ENCODE measurements at places on chromosomes 12 and 14.

- no peak for DNase-seq
Measured at GRCh38 chr14:74698465-74698864, 14.4 kb downstream of the AREL1 start.

GRCh38 chr12:103462675-103463074 lies 33.1 kb downstream of the C12orf42 start:
- DNase-seq, result no peak

GRCh38 chr12:97680751-97681150 lies 218.1 kb downstream of the RMST start:
- DNase-seq, result no peak

DNA sequence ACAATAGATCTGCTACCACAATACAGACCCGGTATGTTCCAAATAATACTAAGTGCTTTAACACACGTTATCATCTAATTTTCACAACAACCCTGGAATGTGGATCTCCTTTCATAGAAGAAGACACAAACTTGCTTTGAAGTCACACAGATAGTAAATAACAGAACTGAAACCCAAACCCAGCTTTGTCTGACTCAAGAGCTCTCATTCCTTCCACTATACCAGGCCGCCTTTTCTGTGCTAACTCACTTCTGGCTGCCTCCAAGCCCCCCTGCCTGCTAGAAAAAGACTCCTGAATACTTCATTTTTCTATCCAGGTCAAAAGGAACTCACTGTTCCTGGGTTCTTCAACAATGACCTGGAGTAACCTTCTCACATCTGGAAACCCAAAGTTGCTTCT lies 37.8 kb downstream of the PRPF40B start:
- DNase-seq, result peak; percentile 68

DNA sequence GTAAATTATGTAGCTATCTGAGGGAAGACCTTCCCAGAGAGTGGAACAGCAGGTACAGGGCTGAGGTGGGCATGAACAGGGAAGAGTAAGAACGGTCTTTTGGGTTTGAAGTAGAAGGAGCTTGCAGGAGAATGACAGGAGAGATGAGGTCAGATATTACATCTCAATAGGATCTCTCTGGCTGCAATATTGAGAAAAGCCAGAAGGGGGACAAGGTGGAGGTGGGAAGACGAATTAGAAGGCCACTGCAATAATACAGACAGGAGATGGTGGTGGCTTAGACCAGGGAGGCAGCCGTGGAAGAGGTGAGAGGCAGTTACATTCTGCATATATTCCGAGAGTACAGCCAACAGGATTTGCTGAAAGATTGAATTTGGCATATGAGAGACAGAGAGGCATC lies 310.2 kb downstream of the APAF1 start:
- peak; percentile 33 for DNase-seq

GRCh38 chr12:89433634-89434033 lies 81.3 kb upstream of the DUSP6 start:
- DNase-seq, result no peak

DNA sequence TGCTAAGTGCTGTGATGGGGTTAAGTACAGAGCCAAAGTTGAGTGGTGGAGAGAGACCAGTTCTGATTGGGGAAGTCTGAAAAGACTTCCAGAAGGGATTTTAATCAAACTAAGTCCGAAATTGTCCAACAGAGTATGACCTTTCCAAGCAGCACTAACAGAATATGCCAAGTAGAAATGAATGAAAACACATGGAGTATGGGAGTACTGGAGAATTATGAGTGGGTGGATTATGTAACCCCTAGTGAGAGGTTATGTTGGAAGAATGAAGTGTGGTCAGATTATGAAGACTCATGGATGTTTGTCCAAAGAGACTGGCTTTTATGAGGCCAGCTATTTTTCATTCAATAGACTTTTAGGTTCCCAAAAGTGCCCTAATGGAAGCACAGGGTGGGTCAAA lies 94.0 kb upstream of the PLEKHA5 start:
- DNase-seq, result no peak

GRCh38 chr12:138898-139534 lies 72.4 kb downstream of the IQSEC3 start:
- peak; percentile 9 for DNase-seq

- DNase-seq, result no peak
Measured at GRCh38 chr14:94623856-94624499, 11.8 kb downstream of the SERPINA3 start.

GRCh38 chr12:92899386-92900001 lies 29.6 kb downstream of the EEA1 start:
- DNase-seq, result no peak

DNA sequence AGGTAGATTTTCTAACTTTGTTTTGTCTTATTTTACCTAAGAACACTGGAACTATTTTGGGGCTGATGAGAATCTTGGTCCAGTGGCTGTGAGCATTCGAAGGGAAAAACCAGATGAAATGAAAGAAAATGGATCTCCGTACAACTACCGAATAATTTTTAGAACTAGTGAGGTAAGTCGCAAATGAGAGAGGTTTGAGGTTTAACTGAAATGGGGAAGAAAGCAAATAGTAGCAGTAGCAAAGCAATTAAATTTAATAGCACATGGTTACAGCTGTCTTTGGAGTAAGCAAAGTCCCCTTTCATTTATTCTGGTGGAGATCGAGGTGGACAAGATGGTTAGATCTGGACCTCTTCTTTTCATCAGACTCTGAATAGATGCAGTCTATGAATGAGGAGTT lies 313.5 kb upstream of the RGS6 start:
- no peak for DNase-seq

DNA sequence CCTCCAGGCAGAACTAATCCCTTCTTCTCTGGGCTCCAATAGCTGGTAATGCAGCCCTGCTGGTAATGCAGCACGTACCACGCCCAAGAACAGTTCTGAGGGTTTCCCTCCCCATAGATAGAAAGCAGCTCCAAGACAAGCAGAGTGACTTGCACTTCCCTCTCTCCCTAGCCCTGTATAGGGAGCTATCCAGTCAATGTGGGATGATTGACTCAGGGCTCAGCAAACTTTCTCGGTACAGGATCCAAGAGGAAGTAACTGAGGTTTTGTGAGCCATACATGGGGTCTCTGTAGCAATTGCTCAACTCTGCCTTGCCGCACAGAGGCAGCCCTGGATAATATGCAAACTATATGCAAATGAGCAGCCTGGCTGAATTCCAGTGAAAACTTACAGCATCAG lies 15.5 kb upstream of the FKBP4 start:
- no peak for DNase-seq

DNA sequence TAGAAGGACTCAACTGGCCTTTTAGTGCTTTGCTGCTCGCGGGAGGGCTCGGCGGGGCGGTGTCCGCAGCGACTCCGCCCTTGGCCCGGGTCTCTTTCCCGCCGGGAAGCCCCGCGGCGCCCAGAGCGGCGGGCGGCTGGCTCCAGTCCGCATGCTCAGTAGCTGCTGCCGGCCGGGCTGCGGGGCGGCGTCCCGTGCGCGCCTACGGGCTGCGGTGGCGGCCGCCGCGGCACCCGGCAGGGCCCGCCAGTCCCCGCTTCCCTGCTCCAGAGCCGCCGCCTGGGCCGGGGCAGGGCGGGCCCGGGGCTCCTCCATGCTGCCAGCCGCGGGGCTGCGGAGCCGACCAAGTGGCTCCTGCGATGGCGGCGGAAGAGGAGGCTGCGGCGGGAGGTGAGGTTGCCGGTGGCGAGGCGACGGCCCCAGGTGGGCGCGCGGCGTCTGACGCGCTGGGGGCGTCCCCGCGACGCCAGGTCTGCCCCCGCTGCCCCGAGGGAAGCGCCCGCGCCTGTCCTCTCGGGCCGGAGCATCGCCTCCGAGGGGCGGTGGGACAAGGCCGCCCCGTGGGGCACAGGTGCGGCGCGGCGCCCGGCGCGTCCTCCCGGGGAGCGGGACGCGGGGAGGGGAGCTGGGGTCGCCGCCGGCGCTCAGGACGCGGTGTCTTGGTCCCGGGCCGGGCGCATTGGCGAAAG lies at the start of gene BMAL2:
Gene BMAL2 (plus strand): TSS at position 123 of the 689 bp plus-strand sequence. CDS start 237 bp downstream, at position 360.
- DNase-seq, result peak; percentile 72

- no peak for DNase-seq
Measured at GRCh38 chr12:92336641-92337040, 191.0 kb upstream of the BTG1 start.

DNA sequence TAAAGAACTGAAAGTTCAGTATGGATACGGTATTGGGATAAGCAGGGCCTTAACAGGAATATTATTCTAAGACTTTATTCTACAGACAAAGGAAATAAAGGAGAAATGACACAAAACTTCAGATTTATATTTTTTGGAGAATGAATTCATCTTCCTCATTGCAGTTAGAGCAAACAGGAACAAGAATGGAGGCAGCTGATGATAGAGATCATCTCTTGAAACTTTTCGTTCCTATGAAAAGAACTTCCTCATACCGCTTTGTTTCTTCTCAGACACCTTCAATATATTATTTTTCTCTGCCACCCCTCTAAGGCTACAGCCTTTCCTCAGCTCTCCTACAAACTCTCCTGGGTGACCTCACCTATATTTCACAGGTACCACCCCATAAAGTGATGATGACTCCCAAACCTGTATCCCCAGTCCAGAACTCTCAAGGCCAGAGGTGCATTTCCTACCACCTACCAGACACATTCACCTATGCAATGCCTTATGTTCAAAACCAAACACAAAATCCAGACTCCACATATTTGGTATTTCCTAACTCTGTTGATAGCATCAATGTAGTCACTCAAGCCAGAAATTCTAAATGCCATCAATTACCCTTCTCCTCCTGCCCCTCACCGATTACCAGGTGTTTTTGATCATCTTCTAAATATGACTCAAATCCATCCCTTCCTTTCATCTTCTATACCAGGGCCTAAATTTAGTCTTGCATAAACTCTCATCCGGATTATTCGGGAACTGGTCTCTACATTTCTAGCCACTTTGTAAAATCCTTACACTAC lies 7.4 kb downstream of the MAP4K5 start:
- DNase-seq, result no peak

GRCh38 chr14:104889375-104889757 lies 24.3 kb downstream of the CEP170B start:
- DNase-seq, result no peak

- no peak for DNase-seq
Measured at GRCh38 chr14:82537831-82538230, 1004.2 kb upstream of the SEL1L start.

DNA sequence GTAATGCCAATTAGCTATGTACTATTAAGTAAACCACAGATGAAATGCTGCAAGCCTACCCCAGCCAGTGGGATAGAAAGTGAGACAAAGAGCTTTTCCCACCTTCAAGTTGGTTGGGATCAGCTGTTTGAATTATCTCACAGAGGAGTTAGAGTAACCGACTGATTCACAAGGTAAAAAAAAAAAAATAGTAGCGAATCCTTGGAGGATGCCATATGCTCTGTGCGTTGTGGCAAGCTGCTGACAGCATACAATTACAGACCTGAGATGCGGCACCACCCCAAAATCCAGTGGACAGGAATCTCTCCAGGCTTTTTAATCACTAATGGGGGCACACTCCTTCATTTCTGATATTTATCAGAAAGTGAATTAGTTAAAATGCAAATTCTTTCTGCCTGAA lies 157.0 kb upstream of the RMST start:
- DNase-seq, result no peak

- peak; percentile 78 for DNase-seq
Measured at GRCh38 chr14:53144244-53144643, 8.9 kb downstream of the DDHD1 start.

- no peak for DNase-seq
Measured at GRCh38 chr14:76373456-76373855, 2.5 kb upstream of the ESRRB start.

DNA sequence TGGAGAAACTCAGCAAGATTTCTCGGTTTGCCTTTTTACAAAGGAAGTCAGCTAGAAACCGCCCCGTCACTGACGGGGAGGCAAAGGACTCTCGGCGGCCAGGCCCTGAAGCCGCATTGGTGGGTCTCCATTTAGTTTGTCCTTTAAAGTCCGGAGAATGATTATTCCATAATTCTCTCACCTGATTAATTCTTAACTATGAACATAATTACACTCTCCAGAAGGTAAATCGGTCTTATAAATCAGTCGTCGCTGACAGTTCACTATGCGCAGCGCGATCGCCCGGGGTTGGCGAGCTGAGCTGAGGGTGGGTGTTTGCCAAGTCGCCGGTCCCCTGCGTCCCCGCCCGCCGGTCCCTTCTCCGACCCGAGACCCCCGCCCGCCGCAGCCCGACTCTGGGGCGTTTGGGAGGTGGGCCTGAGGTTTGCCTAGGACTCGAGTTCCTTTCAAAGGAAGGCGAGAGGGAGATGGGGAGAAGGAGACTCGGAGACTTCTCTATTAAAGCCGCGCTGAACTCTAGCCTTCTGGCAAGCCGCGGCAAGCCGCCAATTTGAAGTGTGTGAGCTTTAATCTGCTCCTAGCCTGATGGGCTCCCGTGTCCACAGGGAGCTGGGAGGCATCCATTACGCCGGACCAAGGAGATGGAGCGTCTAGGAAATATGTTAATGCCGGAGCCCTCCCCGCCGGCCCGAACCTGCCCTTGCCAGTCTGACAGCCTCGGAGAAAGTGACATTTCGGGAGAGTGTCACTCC lies 392.9 kb downstream of the NOVA1 start:
- DNase-seq, result no peak

DNA sequence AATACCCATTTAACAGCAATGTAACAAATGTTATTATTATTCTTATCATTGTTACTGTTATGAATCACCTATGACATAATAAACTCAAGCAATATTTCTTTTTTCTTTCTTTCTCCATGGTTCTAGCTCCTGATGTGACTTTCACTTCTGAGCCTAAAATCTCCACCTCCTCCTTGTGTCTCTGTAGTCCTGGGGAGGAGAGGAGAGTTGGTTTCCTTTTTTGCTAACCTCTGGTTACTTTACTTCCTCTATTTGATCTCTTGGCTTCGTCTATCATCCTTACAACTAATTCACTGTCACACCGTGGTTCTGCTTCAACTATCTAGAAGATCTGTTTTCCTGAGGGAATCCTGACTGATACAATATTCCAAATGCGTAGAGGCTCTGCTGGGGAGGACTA lies 456.6 kb downstream of the VRK1 start:
- no peak for DNase-seq

GRCh38 chr12:104276273-104277131 lies 27.0 kb upstream of the EID3 start:
- DNase-seq, result no peak

DNA sequence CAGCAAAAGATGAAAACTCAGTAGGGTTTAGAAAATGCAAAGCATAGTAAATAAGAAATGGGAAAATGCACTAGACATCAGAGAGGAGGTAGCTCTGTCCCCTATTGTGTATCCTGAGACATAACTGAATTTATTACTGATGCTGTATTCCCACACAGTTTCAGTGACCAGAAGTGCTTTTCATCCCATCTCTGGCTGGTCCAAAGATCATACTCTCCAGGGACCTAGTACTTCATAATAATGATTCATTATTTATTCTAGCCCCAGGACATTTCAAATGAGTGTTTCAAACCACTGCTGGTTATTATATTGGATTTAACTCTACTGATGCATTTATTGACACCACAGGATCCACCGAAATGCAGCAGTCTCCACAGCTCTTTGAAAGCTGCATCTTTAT lies 163.3 kb downstream of the PAWR start:
- DNase-seq, result no peak

DNA sequence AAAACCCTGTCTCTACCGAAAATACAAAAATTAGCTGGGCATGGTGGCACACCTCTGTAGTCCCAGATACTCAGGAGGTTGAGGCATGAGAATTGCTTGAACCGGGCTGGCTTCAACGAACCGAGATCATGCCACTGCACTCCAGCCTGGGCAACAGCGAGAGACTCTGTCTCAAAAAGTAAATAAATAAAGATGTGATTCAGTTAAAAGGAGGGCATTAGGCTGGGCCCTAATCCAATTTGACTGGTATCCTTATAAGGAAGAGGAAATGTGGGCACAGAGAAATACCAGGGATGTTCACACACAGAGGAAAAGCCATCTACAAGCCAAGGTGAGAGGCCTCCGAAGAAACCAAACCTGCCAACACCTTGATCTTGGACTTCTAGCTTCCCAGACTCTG lies 10.1 kb upstream of the DCAF4 start:
- no peak for DNase-seq

Measured in activated CD4-positive, alpha-beta T cell treated with anti-CD3 and anti-CD28 coated beads, Interleukin-10, Interleukin-2, amounts not matched to agents 100 ng/mL and 50 ng/mL, durations not matched to agents 16 hours and 8 hours (primary cell).